ENCODE measurements at places on chromosomes 5 and 9.

DNA sequence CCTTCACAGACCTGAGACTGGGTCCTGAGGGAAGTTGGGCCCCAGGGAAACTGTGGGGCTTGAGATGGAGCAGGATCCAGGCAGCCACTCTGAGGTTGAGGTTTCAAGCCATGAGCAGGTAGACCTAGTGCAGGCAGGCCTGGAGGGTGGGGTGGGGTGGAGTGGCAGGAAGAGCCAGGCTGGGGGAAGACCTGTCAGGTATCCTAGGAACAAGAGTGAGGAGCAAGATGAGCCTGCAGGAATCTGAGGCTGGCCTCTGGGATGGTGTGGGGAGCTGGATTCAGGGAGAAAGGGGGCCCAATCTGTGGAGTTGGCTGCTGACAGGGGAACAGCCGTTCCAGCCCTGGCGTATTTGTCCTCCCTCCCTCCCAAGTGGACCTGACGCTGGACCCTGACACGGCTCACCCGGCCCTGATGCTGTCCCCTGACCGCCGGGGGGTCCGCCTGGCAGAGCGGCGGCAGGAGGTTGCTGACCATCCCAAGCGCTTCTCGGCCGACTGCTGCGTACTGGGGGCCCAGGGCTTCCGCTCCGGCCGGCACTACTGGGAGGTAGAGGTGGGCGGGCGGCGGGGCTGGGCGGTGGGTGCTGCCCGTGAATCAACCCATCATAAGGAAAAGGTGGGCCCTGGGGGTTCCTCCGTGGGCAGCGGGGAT, 9.8 kb downstream of the RACK1 start:
- H3K36me3 ChIP-seq, result peaks cover 6% of the 10 kb centered on the region
- DNase-seq, result no peak
- no peaks in the 10 kb centered on the region for H3K4me1 ChIP-seq
- no peaks in the 10 kb centered on the region for H3K27me3 ChIP-seq
- no peak overlapping the region for H3K27ac ChIP-seq

DNA sequence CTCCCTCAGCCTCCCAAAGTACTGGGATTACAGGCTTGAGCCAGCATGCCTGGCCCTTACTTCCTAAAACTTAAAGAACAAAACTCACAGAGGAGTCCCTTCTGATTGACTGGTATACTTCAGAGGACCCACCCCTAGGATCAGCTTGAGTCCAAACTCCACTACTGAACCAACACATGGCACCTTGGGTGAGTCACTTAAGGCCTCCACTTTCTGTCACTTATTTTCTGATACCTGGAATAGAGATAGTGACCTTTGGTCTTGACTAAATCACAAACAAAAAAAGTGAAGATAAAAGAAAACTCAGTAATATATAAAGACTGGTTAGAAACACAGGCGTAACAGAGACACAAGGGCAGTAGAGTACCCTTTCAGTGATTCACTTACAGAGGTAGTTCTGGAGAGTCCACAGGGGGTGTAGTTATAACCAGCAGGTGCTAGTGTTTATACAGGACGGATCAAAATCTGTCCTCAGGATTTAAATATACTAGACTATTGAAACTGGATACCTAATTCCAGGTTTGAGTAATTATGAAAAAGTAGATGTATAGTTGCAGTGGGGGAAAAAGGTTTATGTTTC, 274.3 kb upstream of the ANKRD55 start:
- no peaks in the 10 kb centered on the region for H3K36me3 ChIP-seq
- H3K27me3 ChIP-seq, result no peaks in the 10 kb centered on the region
- H3K4me3 ChIP-seq, result no peak overlapping the region
- H3K4me1 ChIP-seq, result peaks cover 2% of the 10 kb centered on the region
- no peak for DNase-seq

DNA sequence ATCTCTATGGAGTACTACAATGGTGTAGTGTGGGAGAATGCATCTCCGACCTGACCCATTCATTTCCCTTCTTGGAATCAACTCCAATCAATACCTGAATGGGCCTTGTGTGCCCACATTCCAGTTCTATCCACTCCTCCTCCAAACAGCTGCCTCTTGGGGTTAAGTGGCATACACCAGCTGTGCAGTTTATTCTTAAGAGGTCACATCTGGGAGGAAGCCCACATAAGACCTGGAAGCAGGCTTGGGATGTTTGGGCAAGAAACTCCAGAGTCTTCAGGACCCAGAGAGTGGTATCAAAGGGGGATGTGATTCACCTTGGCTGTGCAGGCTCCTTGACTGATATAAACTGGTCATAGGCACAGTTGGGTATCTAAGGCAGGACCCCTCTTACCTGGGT, 46.0 kb downstream of the ACTBL2 start:
- no peak overlapping the region for H3K4me3 ChIP-seq
- DNase-seq, result no peak
- H3K36me3 ChIP-seq, result no peaks in the 10 kb centered on the region
- peaks cover 2% of the 10 kb centered on the region for H3K4me1 ChIP-seq

DNA sequence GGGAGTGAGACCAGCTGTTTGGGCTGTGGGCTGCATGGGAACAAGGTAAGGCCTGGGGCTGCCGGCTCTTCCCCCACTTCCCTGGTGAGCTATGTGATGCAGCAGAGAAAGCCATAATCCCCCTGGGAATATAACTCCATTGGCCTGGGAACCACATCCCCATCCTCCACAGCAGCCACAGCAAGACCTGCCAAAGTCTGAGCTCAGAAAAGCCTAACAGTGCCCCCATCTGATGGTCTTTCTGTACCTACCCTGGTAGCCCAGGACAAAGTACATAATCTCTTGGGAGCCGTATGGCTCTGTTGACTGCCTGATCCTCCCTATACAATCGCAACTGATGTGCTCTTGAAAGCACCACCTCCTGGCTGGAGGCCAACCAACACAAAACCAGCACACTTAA, 432.6 kb downstream of the CDH18 start:
- no peaks in the 10 kb centered on the region for H3K27me3 ChIP-seq
- H3K36me3 ChIP-seq, result no peaks in the 10 kb centered on the region
- DNase-seq, result no peak
- H3K4me3 ChIP-seq, result no peak overlapping the region
- no peak overlapping the region for H3K27ac ChIP-seq

GRCh38 chr9:134330590-134330989, 4.3 kb downstream of the RXRA start:
- H3K27me3 ChIP-seq, result no peaks in the 10 kb centered on the region
- DNase-seq, result no peak
- no peaks in the 10 kb centered on the region for H3K36me3 ChIP-seq
- H3K4me1 ChIP-seq, result no peaks in the 10 kb centered on the region
- H3K4me3 ChIP-seq, result no peak overlapping the region

DNA sequence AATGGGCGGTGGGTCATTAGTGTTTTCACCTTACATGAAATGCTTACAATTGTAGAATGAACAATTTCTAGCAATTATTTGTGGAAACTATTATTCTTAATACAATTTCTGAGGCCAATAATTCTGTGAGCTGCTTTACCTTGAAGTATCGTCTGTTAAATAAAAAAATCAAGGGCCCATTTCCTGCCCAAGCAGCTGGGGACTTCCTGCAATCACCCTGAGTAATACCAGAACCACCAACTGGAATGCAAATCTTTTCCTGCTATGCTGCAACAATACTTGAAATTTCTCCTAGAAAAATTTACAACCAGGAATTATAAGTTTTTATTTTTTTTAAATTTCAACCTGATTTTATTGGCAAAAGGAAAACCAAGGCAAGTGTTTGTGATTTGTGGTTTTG, 52.6 kb downstream of the ADAMTS16 start:
- H3K36me3 ChIP-seq, result no peaks in the 10 kb centered on the region
- H3K27ac ChIP-seq, result no peak overlapping the region
- no peaks in the 10 kb centered on the region for H3K27me3 ChIP-seq
- H3K4me1 ChIP-seq, result no peaks in the 10 kb centered on the region
- no peak overlapping the region for H3K4me3 ChIP-seq

GRCh38 chr5:90337449-90338052, 72.0 kb downstream of the CETN3 start:
- H3K27me3 ChIP-seq, result no peaks in the 10 kb centered on the region
- H3K27ac ChIP-seq, result no peak overlapping the region
- H3K4me3 ChIP-seq, result no peak overlapping the region
- H3K36me3 ChIP-seq, result no peaks in the 10 kb centered on the region

DNA sequence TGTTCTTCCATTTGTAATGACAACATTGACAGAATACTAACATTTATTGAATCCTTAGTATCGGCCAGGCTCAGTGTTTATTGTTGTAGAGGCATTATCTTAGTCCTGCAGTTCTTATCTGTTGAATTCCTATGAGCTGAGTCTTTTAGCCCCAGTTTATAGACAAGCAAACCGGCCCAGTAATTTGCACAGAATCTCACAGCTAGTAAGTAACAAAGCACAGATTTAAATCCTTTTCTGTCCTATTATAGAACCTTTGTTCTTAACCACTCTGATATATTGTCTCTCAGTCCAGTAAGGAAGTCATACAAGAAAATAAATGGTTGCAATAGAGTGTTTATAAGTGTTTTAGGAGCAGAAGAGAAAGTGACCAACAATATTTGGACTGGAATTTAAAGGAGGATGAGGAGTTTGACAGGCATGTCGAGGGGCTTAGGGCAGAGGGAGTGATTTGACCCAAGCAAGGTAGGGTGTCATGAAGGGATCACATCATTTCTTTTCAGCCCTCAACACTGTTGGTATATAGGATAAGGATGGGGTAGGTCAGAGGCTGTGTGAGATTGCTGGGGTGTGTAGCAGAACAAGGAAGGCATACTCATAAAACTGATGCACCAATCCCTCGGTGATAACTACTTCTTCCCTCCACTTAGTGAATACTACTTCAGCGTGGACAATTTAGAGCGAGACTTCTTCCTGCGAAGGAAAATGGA, 39.5 kb downstream of the LARP1 start:
- H3K4me3 ChIP-seq, result no peak overlapping the region
- H3K36me3 ChIP-seq, result peaks cover 12% of the 10 kb centered on the region
- no peak for DNase-seq
- no peaks in the 10 kb centered on the region for H3K4me1 ChIP-seq

GRCh38 chr9:31736581-31737179, 647.8 kb upstream of the ACO1 start:
- H3K36me3 ChIP-seq, result no peaks in the 10 kb centered on the region
- no peaks in the 10 kb centered on the region for H3K27me3 ChIP-seq
- no peak for DNase-seq
- H3K4me3 ChIP-seq, result no peak overlapping the region
- no peaks in the 10 kb centered on the region for H3K4me1 ChIP-seq

GRCh38 chr5:177526191-177526590, 9.4 kb upstream of the DDX41 start:
- H3K4me3 ChIP-seq, result no peak overlapping the region
- H3K4me1 ChIP-seq, result no peaks in the 10 kb centered on the region
- peak; percentile 28 for DNase-seq
- no peaks in the 10 kb centered on the region for H3K27me3 ChIP-seq

- H3K4me1 ChIP-seq, result peaks cover 6% of the 10 kb centered on the region
- no peaks in the 10 kb centered on the region for H3K27me3 ChIP-seq
- DNase-seq, result no peak
- H3K27ac ChIP-seq, result no peak overlapping the region
- H3K36me3 ChIP-seq, result no peaks in the 10 kb centered on the region
Observed at GRCh38 chr5:107574287-107574686, 96.5 kb downstream of the EFNA5 start.

DNA sequence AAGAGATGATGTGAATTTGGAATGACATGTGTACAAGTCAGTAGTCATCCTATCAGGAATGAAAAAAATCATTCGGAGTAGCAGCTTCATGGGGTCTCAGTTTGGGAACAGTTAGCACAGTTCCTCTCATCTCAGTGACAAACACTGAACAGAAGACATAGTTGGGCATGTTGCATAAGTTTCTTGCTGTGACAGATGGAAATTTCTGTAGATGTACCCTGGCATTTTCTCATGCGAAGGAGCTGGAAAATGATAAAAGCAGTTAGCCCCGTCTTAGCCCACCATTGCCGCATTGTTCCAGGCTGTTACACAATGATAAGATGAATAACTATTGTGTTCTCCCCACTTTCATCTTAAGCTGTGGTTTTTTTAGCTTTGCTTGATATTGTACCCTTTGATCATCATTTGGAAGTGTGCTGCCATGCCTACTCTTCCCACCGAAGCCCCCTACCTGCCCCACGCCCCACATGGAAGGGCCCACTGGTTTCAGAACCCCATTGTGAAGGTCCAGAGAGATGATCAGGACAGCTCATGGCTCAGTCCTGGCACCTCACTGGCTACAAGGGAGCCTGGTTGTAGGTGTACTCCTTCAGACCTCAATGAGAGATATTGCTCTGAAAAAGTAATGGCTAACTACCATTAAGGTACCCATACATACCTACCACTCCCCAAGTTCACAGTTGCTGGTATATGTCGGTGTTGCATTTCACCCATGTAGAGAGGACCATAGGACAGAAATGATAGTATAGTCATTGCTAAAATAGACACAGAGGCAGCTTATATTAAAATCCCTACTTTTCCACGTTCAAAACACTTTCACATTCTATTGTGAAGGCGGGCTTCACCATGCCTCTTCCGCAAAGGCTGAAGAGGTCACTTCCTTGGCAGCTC, 38.8 kb downstream of the SFXN1 start:
- no peak overlapping the region for H3K4me3 ChIP-seq
- H3K27ac ChIP-seq, result no peak overlapping the region
- DNase-seq, result no peak
- H3K27me3 ChIP-seq, result no peaks in the 10 kb centered on the region
- H3K36me3 ChIP-seq, result peaks cover 5% of the 10 kb centered on the region

DNA sequence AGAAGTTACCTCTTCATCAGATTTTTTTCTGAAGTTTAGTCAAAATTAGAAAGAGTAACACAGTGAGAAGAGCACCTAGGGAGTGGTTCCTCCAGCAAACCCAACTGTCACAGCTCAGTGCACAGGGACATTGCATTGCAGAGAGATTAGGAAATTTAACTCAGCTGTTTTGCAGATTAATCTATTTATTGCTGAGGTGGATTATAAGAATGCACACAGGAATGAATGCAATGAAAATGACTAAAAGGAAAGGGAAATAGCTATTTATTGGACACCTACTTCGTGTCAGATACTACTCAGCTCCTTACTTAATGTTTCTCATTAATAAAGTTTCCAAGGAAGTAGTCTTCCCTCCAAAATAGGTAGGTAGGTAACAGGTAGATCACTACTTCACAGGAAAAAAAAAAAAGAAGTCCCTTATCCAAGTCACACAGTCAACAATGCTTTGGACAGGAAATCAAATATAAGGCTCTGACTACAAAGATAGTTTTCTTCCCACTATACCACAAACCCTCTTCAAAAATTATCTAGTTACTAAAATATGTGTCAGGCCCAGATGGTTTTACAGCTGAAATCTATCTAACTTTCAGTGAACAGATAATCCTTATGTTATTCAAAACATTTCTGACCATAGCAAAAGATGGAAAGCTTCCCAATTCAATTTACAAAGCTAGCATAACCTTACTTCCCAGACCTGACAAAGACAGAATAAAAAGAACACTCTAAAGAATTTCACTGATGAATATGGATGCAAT, 442.2 kb upstream of the MPDZ start:
- H3K27ac ChIP-seq, result no peak overlapping the region
- no peak for DNase-seq
- no peaks in the 10 kb centered on the region for H3K36me3 ChIP-seq

- no peaks in the 10 kb centered on the region for H3K27me3 ChIP-seq
- H3K36me3 ChIP-seq, result no peaks in the 10 kb centered on the region
- no peak for DNase-seq
- no peak overlapping the region for H3K4me3 ChIP-seq
Observed at GRCh38 chr5:113056988-113057387, 80.4 kb downstream of the DCP2 start.

Data from aorta (tissue), 5 donors.